Activated CD4-positive, alpha-beta T cell treated with anti-CD3 and anti-CD28 coated beads, Interleukin-2, amount 50 U/mL, for 16 hours (primary cell): ENCODE measurements at places on chromosomes 6 and 20.

GRCh38 chr20:36574366-36575135, 1.2 kb downstream of the TGIF2 start:
- DNase-seq, result peak; percentile 38

GRCh38 chr6:20198156-20198774, 14.0 kb downstream of the MBOAT1 start:
- DNase-seq, result no peak

DNA sequence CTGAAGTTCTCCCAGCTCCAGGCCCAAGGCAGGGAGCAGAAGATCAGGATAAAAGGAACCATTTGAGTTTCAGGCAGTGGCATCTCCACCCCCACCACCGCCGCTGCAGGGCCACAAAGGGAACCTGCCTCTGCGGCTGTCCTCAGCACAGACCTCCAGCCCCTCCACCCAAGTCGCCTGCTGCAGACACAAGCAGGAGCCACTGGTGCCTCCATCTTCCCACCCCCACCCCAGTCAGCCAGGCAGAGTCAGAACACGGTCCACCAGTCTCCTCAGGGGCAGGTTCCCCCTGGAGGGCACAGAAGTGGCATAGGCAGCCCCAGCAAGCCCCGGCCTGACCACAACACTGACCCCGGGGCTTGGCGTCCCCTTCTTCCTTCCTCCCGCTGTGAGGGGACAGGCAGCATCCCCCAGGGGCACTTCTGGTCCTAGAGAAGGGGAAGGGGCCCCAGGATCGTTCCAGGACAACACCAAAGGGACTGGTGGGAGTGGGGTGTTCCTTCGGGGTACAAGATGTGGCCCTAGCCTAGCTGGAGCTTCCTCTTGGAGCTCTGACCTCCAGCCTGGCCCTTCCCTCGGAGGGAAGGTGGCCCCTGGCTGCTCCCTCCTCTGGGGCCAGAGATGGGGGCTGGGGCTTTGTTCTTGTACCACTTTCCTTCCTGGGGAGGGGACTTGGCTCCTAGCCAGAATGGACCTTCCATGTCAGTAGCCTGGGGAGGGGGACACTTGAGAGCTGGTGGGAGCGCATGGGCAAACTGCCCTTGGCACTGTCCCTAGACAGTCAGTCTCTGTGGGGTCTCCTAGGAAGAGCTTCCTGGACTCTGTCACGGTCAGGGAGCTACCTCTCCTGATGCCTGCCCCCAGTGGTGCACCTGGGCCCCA, 36.0 kb downstream of the YTHDF1 start:
- no peak for DNase-seq

- peak; percentile 76 for DNase-seq
These were observed 69.9 kb upstream of the DDR1 start for GRCh38 chr6:30814146-30815040.

DNA sequence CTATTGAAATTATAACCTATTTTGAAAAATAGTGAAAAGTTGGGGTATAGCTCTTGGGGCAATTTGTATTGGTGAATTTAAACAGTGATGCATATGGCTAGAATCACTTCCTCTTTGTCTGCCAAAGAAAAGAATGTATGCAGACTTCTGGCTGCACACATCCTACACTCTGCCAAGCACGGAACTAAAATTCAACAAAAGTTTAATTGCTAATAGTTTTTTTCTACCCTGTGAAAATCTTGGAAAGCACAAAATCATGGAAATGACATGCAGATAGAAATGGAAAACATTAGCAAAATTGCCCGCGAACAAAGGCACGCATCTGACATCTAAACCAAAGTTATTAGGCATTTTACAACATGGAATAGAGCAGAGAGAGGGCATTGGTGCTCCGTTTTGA, 106.4 kb upstream of the PDE10A start:
- DNase-seq, result no peak

DNA sequence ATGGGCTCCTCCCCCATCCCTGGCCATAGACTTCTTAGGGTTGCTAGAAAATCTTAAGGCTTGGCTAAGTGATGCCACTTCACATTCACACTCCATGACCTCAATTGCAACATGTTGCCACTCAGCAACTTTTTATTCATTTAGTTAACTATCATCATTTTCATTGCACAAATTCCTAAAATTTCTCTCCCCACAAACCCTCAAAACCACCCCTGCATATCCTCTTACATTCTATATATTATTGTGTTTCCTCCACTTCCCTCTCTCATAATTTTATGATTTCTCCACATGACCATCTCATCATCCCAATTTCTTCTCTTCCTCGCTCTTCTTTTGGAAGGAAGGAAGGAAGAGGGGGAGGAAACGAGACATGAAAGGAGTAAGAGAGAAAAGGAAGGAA, 436.0 kb downstream of the HACE1 start:
- DNase-seq, result no peak

DNA sequence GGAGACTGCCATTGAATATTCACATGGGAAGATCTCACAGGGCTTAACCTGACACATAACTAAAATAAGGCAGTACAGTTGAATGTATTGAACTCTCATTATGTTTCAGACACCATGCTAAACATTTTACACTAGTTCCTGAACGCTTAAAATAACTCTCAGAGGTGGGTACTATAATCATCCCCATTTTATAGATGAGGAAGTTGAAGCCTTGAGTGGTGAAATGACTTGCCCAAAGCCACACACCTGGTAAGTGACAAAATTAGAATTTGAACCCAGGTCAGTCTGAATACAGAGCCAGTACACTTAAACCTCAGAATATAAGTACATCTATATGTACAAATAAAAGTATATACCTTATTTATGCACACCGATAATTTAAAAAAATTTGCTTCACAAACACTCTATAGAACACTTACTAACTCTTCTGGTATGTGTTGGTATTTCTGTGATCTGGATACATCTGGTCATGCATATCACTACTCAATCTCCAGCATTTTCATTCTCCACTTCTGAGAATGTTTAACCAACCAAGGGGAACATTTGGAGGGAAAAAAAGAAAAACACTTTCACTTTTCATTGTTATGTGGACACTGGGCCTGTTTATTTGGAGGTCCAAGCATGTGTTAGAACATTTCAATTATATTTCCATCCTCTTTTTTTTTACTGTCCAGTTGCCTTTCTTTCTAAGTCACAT, 4.6 kb upstream of the BICRAL start:
- DNase-seq, result peak; percentile 42

GRCh38 chr6:57123111-57123510, 33.1 kb downstream of the ZNF451 start:
- no peak for DNase-seq

DNA sequence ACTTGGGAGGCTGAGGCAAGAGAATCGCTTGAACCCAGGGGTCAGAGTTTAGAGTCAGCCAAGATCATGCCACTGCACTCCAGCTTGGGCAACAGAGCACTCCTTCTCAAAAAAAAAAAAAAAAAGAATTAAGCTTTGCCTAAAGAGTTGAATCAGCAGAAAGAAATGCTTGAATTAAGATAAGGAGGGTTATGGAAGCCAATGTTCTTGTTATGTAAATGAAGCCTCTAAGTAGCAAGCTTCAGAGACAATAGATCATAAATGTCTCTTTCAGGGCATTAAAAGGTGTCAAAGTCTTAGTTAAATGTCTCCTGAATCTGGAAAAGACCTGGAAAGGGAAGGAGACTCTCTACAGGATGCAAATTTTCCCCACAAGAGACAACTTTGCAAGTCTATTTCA, 69.7 kb upstream of the FAM83B start:
- DNase-seq, result no peak

- peak; percentile 33 for DNase-seq
These were observed 68.7 kb upstream of the MYL9 start for GRCh38 chr20:36472637-36473090.

DNA sequence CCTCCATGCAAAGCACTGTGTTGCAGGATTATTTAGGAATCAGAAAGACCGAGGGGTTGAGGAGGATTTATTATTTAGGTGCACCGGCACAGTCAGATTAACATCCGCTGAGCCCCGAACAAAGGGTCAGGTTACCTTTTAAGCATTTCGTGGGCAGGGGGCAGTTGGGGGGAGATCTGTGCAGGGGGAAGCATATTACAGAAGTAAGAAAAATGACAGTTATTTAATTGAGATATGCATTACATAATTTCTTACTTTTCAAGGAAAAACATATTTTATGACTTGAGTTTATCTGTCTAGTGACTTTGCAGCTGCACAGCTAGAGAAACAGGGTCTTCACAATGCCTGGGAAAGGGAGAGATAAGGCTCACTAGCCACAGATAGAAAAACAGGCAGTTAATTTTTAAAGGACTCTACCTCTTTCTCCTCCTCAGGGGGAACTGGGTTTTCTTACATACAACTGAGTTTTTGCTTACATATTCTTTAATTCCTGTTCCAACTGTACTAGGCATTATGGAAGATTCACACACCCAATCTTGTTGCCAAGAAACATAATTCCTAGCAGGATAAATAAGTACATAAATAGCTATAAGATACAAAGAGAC, 1.7 kb upstream of the HINT3 start:
- DNase-seq, result no peak

DNA sequence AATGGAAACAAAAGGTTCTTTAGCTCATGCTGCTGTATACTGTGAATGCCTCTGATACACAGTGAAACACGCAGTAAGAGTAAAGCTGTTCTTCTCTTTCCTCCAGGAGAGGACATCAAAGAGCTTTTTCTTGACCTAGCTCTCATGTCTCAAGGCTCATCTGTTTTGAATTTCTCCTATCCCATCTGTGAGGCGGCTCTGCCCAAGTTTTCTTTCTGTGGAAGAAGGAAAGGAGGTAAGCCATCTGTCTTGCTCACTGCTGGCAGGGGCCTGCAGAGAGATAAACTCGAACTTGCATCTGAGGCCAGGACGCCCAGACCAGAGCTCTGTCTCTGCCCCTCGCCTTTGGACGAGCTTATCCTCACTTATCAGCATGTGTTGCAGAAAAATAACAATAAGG, 37.7 kb downstream of the LY86 start:
- no peak for DNase-seq

- DNase-seq, result no peak
These were observed 61.6 kb downstream of the PSMG4 start for GRCh38 chr6:3320238-3320811.

DNA sequence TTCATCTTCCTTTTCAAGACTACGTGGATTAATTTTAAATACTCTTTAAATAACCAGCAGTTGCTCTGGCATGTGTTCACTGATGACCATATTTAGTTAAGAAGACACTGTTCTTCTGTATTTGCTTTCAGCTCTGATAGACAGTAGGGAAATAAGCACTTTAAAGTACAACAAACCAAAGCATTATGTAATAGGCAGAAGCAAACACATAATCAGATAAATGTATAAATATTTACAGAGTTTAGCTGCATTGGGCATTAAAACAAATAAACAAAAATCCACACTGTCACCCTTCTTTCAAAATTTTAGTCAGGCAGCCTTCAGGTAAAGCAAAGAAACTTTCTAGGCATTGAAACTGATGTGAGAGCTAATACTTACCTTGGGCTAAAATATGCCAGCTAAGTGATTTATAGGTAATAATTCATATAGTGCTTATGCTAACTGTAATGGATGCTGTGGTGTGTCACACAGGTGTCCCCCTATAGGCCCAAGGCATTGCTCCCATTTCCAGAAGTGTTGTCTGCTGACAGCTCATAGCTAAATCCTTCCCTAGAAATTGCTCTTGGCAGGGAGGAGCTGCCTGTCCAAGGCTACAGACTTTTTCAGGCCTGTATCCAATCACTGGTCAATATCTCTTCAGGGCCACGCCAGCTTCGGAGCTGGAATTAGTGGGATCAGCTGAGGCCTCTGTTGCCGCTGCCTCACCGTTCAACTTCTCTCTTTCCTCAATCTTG, 111.5 kb upstream of the CITED2 start:
- no peak for DNase-seq

GRCh38 chr6:47132724-47133123, 90.6 kb upstream of the ADGRF1 start:
- DNase-seq, result no peak

- no peak for DNase-seq
These were observed 8.5 kb downstream of the RNF8 start for GRCh38 chr6:37362101-37362828.

DNA sequence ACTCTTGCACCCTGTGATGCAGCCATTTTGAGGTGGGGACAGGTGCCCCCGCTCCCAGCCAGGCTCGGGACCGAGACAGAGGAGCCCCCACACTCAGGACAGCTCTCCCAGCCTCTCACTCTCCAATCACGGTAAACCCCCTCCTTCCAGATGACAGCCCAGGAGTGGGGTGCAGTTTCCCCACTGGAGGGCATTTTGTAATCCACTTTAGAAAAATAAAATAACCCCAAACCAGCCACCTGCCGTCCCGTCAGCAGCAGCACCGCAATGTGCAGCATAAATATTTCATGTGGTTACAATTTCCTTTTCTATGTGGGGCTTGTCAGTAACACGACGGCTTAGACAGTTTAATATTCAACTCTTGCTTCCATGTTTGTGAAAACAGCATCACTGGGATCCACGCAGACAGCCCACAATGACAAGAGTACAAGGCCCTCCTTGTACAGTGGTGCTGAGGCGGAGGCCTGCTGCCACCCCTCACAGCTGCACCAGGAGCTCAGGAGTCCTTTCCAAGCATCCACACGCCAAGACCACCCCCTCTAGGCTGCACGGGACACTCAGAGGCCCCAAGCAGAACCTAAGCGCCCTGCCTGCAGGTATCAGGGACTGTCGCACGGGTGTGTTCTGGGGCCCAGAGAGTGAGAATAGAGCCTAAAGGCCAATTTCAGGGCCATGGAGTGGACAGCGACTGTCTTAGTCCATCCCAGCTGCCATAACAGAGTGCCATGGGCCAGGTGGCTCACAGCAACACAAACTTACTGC, 116.7 kb downstream of the JPH2 start:
- DNase-seq, result peak; percentile 10

GRCh38 chr20:38926934-38927616, 858 bp downstream of the FAM83D start:
- DNase-seq, result no peak

DNA sequence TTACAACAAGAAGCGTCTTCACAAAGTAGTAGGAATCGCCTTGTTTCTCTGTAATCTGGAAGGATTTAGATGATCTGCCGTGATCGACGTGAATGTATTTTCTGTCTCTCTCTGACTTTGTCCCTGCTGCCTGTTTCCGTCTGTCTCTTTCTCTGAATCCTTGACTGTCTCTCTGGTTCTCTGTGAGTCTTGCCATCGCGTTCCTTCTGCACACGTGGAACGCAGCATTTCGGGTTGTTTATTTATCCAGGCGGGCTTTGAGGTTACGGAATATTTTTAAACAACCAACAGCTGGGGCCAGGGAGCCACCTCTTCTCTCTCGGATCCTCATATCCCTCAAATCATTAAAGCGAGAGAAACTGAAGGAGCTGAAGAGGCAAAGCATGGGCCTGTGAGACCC, 215.9 kb downstream of the ZDHHC14 start:
- DNase-seq, result no peak

DNA sequence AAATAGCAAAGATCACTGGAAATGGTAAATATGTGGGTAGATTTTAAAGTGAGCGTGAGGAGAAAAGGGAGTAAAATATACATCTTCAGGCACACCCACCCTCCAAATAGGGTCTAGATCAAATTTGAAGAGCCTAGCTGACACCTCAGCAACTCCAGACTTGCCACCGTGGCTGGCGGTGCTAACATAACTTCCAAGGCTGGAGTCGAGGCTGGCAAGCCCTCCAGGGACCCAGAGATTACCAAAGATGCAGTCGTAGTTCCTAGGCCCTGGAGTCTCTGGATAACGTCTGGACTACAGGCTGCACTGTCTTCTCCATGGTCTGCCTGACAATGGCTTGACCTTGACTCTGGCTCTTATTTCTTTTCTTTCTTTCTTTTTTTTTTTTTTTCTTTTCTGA, 22.5 kb downstream of the TUBB2B start:
- no peak for DNase-seq
